GM23248 (cell line): ENCODE measurements at places on chromosomes 5 and 9.
A peak's percentile ranks its signal among the peaks of the same experiment; 100 is the strongest.

GRCh38 chr5:89187883-89188465 is 305.0 kb upstream of the MEF2C start:
- DNase-seq = no peak

DNA sequence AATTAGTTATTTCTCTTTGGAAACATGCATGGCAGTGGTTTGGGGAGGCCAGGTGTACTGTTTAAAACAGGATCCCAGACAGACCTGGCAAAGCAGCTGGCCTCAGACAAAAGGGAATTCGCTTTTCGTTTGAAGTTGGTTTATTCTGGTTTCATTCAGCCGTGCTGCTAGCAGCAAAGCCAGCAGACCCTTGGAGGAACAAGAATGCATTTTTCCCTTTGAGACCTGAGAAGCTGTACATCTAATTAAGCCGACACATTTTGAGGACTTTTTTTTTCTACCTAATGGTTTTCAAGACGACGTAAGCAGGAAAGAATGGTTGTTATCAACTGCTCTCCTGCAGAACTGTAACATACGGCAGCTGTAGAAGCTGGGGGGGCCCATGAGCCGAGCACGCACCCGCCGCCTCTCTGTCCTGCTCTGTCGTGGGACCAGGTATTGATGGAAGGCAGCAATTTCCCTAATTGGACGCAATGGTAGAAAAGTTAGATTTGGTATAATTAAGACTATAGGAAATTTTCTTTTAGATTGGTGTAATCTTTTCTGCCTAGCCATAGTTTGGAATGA is 13.6 kb downstream of the PLEKHG4B start:
- DNase-seq = no peak

DNA sequence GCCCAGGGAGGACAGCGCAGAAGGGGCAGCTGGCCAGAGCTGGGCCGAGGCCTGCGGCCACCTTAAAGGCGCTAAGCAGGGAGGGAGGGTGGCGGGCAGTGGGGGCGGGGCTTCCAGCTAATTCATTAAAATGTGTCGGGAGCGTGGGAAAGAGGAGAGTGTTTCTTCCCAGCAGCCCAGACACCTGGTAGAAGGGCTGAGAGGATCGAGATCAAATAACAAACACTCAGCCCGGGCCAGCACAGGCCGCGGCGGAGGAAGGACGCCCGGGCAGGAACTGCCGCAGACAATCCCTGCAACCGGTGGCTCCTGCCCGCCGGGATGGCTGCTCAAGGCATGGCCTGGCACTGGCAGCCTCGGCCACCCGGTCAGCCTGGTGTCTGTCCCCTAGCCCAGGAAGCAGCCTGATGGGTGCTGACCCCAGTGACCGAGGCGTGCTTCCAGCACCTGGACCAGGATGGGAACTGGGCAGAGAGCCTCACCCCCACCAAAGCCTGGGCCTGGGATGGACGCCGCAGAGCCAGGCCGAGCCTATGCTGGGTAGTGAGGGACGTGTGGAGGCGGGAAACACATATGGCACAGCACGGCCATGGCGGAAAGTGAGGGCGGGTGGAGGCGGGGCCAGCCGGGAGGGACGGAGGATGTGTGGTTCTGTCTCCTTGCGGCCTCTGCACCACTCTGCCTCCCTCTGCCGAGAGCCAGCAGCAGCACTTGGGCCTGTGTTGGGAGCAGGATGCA is 3.2 kb upstream of the NRARP start:
- peak; percentile 68 for DNase-seq

GRCh38 chr9:1222511-1222910 is 172.4 kb downstream of the DMRT2 start:
- DNase-seq = peak; percentile 80

DNA sequence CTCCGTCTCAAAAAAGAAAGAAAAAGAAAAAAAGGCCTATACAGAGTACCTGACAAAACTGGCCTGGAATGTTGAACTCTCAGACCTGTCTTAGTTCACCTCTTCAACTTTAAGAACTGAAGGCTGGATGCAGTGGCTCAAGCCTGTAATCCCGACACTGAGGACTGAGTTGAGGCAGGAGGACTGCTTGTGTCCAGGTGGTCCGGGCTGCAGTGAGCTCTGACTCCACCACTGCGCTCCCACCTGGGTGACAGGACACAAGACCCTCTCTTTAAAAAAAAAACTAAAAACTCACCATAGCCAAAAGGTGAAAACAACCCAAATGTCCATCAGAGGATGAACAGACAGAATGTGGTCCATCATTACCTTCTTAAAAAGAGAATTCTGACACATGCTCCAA is 6.4 kb downstream of the MRPL41 start:
- DNase-seq = no peak

DNA sequence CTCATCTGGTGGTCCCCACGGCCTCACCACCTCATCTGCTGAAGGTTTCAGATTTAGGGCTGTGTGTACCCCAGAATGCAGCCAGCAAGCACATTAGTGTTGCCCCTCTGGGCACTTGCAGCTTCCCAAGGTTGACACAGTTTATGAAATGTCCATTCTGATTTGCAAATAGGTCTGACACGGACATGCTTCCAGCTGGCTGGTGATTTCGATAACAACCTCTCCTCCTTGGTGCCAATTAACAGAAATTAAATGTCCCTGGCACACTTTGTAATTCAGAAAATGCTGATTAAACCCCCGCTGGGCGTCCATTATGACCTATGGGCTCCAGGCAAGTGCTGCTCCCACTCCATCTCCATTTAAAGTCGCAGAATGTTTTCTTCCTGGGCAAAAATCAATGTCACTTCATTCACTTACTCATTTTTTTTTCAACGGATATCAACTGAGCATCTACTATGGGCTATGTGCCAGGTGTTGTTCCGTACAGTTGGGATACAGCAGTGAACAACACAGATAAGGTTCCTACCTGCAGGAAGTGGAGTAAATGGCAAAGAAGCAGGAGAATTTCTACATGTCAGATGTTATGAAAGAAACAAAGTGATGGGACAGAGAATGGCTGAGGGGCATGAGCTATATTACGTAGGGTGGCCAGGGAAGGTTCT is 32.0 kb downstream of the PLAC8L1 start:
- DNase-seq = no peak

GRCh38 chr9:102178811-102179210 is 440.4 kb upstream of the GRIN3A start:
- no peak for DNase-seq
